ENCODE measurements at places on chromosomes 1 and 21.

GRCh38 chr1:67004176-67004575, 49.8 kb downstream of the SLC35D1 start:
- DNase-seq = no peak

- no peak for DNase-seq
These were observed 9.1 kb upstream of the TMEM61 start for GRCh38 chr1:54971317-54971791.

- no peak for DNase-seq
These were observed 33.8 kb downstream of the HHAT start for GRCh38 chr1:210362526-210362925.

- no peak for DNase-seq
These were observed 23.3 kb upstream of the S100A7 start for GRCh38 chr1:153483776-153484175.

- DNase-seq = no peak
These were observed 14.1 kb upstream of the ZNF436 start for GRCh38 chr1:23383577-23384311.

DNA sequence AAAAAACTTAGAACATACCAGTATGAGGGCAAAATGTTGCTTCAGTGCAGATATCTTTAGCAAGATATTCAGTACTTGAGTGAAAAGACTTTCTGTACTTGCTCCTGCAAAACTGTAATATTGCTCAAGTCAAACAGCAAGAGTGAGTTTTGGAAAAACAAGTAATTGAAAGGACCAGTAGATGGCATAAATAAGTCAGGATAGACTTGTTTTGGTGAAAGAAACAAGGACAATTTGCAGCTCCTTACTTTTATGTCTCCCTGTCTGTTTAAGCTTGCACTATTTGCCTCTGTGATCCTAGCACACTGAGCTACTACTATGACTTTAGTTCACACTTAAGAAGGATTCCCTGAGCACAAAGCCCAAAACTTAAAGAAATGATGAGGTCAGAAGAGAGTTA, 39.1 kb downstream of the IFI44 start:
- no peak for DNase-seq

DNA sequence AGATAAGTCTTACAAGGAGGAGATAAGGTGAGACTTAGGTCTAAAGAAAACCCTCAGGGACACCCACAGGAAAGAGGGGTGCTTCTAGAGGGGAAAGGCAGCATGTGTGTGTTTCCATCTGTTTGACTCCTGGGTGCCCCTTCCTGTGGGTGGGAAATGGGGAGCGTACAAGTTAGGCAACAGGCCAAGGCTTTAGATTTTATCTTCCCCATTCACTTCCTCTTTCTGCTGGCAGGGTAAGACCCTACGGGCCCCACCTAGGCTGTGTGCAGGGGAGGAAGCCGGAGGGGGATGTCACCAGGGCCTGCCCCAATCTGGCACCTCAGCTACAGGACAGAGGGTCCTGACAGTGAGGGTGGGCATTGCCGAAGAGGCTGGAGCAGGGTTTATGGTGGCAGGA, 2.5 kb upstream of the OLIG1 start:
- DNase-seq = no peak

- DNase-seq = no peak
These were observed 49.8 kb downstream of the SLC16A1 start for GRCh38 chr1:112906150-112906698.

- DNase-seq = no peak
These were observed 70.0 kb downstream of the ALG14 start for GRCh38 chr1:95002540-95003432.

DNA sequence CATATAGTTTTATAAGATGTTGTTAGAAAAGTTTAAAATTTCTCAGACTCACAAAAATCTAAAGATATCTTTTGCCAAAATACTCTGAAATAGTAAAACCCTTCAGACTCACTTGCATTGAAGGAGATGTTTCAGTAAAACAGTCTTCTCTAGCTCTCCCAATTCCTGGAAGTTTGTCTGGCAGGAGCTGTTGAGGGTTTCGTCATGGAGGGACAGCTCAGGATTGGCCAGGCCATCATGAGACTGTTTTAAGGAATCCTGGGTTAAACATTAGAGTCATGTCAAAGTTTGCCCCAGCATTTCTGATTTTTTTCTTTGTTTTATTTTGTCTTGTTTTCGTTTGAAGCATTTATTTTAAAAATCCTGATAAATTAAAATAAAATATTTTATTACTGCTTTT, 293.8 kb upstream of the PBX1 start:
- DNase-seq = no peak

- no peak for DNase-seq
These were observed 226.2 kb downstream of the AKT3 start for GRCh38 chr1:243623841-243624240.

GRCh38 chr1:17305576-17306095, 2.4 kb upstream of the PADI4 start:
- no peak for DNase-seq

DNA sequence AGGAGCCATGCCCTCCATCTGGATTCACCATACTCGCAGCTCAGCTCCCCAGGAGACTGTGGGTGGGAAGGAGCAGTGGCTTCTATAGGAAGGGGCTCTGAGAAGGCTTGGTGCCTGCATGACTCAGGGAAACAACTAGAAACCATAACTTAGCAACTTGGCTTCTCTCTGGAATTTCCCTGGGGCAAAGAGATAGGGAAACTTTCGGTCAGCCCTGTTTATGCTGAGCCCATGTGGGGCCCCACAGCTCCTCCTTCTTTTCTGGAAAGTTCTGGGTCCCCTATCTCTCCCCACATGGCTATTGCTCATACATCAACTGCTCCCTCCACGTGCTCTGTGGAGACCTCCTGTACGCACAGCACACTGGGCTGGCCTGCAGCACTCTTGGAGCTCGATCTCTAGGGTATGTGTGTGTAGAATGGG, 39.3 kb downstream of the PLEKHA6 start:
- no peak for DNase-seq

GRCh38 chr1:44015206-44015605, 16.1 kb downstream of the SLC6A9 start:
- no peak for DNase-seq

GRCh38 chr1:179761296-179761695, 18.2 kb downstream of the FAM163A start:
- no peak for DNase-seq

GRCh38 chr1:101587741-101588140, 350.9 kb downstream of the S1PR1 start:
- no peak for DNase-seq

GRCh38 chr1:160375788-160376524, 9.1 kb downstream of the NHLH1 start:
- DNase-seq = no peak

- DNase-seq = no peak
These were observed 42.3 kb upstream of the CCDC190 start for GRCh38 chr1:162903246-162903645.

- DNase-seq = no peak
These were observed 2.2 kb downstream of the FBXO28 start for GRCh38 chr1:224116131-224116530.

DNA sequence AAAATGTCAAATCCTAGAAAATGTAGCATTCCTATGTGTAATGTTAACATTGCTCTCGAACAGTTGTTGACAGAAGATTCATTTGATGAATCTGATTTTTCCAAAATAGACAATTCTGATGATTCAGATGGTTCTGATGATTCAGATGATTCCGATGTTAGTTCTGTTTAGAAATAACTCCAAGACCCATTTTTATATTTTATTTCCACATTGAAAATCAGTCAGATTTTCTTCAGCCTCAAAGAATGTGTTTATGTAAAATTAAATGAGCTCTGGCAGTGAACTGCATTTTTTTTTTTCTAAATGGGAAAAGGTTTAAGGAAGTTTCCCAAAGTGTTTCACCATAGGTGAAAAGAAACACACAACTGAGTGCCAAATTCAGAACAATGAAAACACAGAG, 136.5 kb downstream of the TSEN15 start:
- DNase-seq = no peak

- DNase-seq = no peak
These were observed 104.5 kb upstream of the FMN2 start for GRCh38 chr1:239987103-239987745.

- DNase-seq = no peak
These were observed 102.4 kb upstream of the ETV3 start for GRCh38 chr1:157240495-157241184.

DNA sequence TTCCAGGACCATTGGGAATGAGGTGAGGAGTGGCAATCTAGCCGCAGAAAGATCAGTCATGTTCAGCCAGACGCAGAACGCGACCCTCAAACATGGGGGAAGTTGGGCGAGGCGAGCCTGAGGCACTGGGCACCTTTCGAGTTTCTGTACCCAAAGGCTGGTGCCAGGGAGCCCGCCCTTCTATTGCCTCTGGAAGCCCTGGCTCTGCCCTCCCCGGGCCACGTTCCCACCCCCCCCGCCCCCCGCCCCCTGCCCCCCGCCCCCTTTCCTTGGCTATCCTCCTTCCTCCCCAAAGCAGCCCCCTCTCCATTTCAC, 2.2 kb upstream of the ZBTB7B start:
- no peak for DNase-seq

DNA sequence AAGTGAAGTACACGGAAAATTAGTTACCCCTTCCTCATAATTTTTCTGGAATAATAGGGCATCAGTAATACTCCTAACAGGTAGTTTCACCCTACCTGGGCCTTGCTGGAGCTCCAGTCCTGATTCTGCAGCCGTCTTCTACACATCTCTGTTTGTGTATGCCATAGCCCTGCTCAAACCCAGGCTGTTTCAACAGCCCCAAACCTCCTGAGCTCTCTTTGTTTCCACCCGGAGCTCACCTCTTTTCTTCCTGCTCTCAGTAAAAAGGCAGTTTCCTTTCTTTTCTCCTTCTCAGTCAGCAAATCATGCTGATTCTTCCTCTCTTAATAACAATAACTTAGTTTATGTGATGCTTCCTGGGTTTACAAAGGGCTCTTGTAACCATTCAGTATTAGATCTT, 355.1 kb upstream of the RUNX1 start:
- no peak for DNase-seq

GRCh38 chr1:160541622-160542302, 18.7 kb upstream of the SLAMF6 start:
- no peak for DNase-seq

- no peak for DNase-seq
These were observed 85.7 kb upstream of the KRTAP19-8 start for GRCh38 chr21:31124010-31124409.

DNA sequence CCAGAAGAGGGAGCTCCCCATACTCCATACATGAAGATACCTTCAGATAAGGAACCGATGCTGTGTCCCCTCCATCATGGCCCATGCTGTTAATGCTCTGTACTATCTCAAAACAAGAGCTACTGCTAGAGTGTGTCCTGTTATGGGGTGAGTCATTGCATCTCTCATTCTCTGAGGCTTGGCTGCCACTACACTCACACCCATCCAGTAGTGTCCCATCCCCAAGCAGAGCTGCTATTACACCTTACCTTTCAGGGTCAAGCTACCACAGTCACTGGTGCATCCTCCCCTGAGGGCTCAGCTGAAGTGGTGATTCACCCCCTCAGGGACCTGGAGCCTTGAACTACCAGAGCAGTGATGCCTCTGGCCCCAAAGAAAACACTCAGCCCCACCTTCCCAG, 198.5 kb downstream of the PLA2G4A start:
- no peak for DNase-seq

GRCh38 chr21:41381731-41382130, 19.9 kb downstream of the MX2 start:
- no peak for DNase-seq

DNA sequence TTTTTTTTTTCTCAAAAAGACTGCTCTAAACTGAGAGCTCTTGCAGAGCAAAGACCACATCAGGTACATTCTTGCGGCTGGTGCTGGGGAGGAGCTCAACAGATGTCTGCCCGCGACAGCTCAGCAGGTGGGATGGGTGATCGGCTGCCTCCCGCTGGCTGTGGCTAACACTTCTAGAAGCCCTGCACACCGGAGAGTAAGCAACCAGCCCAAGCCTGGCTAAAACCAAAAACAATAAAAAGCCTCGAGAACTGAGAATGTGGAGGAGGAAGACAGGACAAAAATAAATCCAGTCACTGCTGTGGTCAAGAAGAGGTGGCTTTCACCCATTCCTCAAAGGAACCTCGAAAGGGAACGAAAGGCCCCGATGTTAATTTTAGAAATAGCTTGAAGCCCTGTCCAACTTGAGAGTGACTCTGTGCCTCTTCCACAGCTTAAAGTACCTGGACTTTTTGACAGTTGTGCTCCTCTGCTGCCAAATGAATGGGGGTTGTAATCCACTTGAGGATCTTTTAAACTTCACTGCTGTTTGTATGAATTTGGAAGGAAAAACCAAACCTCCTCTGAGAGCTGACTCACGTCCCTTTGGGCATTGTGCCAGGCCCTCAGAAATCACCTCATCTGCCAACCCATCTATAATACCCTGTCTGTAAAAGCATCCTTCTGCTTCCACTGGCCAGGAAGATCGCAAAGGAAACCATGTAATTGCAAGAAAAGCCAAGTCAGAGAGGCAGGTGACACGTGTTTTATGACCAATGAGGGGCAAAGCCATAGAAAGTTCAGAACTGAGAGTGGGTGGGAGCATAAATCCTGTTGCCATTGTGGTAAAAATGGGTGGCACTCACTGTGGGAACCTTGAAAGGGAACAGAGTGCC, 78.6 kb downstream of the KCNN3 start:
- DNase-seq = peak; percentile 69

DNA sequence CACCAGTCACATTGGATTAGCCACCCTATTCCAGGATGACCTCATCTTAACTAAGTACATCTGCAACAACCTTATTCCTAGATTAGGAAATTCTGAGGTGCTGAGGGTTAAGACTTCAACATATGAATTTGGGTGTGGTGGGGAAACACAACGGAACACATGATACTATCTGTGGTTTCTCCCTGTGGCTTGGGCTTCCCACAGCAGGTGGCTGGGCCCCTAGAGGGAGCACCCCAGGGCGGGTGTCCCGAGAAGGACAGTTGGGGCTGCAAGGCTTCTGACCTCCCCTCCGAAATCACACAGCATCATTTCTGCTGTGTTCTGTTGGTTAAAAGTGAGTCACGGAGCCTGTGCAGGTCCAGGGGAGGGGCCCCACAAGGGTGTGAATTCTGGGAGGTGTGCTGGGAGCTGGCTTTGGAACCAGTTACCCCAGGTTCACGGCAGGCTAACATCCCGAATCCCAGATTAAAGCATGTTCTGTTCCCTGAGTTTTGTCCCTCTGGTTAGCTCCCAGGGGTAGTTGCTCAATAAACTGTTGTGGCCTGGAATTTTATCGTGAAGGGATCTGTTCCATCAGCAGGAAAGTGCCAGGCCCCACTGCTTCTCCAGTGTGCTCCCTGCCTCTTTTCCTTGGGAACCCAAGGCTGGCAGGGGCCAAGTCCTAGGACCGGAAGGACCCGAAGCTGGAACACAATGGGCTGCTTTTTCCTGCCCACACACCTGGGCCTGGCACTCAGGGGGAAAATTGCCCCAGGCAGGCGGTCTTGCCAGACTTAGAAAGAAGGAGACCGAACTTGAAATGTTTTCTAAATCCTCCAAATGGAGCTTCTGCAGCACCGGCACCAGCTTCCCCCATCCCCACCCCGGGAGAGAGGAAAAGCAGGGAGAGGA, 154.0 kb upstream of the WNT4 start:
- no peak for DNase-seq

- no peak for DNase-seq
These were observed 17.2 kb upstream of the POFUT2 start for GRCh38 chr21:45304945-45305344.

- DNase-seq = no peak
These were observed 4.5 kb downstream of the LEPR start for GRCh38 chr1:65425006-65425405.

- DNase-seq = no peak
These were observed 48.7 kb upstream of the LBR start for GRCh38 chr1:225476538-225476988.
